GM23338 (cell line): ENCODE measurements at places on chromosomes 6 and 20. TPM values are rescaled to one million over a fixed set of nuclear protein-coding genes. Genes with fewer than 3 reads are reported as not detected.

The BPIFA1 gene
- total RNA-seq = not detected in 2 replicates

The C6orf132 gene
- total RNA-seq = 40.9 and 48.3 TPM in 2 replicates

GRCh38 chr6:109793792-109794191 lies 102.7 kb downstream of the FIG4 start:
- no peak for DNase-seq
- no peak overlapping the region for H3K4me3 ChIP-seq
- H3K27ac ChIP-seq = no peak overlapping the region

- DNase-seq = no peak
- H3K27me3 ChIP-seq = no peaks in the 10 kb centered on the region
- H3K36me3 ChIP-seq = peaks cover 48% of the 10 kb centered on the region
These were observed 15.2 kb downstream of the FAM210B start for GRCh38 chr20:56373942-56374341.

- H3K36me3 ChIP-seq = no peaks in the 10 kb centered on the region
- H3K27me3 ChIP-seq = peaks cover 33% of the 10 kb centered on the region
- peaks cover 7% of the 10 kb centered on the region; the same call in 1 of the 2 replicates for H3K4me1 ChIP-seq
- H3K4me3 ChIP-seq = peak overlapping the region; percentile 78
- peak; percentile 61 for DNase-seq
- no peak overlapping the region for H3K27ac ChIP-seq
These were observed 590 bp downstream of the SLCO4A1 start for GRCh38 chr20:62642666-62643520.

DNA sequence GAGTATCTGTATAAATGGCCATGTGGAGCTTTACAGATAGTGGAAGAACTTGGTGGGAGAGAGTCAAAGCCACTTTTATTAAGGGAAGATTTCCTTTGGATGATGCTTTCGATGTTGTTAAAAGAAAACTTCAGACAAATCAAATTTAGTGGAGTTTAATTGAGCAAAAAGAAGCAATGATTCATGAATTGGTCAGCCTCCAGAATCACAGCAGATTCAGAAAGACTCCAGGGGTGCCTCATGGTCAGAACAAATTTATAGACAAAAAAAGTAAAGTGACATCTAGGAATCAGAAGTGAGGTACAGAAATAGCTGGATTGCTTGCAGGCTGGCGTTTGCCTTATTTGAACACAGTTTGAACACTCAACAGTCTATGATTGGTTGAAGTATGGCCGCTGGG lies 5.3 kb upstream of the CGA start:
- no peaks in the 10 kb centered on the region for H3K36me3 ChIP-seq
- H3K27ac ChIP-seq = no peak overlapping the region
- DNase-seq = no peak
- H3K4me3 ChIP-seq = no peak overlapping the region
- peaks cover 5% of the 10 kb centered on the region; the same call in 1 of the 2 replicates for H3K4me1 ChIP-seq
- H3K27me3 ChIP-seq = no peaks in the 10 kb centered on the region
